ENCODE measurements at places on chromosomes 5 and 9.

DNA sequence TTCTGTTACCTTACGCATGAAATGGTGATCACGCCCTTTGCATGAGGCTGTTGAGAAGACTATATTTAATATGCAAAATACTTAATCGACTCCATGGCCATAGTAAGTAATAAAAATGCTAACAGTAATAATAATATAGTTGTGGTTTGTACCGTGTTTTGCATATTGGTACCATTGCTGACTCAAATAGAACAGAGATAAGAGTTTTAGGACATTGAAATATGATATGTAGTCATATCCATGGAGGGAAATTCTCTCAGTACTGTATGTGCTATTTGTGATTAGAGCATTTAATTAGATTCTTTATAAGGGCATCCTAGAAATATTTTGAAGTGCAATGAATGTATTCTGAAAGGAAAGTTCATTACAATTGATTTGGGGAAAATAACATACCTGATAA lies 41.9 kb downstream of the CFAP90 start:
- no peak for DNase-seq

DNA sequence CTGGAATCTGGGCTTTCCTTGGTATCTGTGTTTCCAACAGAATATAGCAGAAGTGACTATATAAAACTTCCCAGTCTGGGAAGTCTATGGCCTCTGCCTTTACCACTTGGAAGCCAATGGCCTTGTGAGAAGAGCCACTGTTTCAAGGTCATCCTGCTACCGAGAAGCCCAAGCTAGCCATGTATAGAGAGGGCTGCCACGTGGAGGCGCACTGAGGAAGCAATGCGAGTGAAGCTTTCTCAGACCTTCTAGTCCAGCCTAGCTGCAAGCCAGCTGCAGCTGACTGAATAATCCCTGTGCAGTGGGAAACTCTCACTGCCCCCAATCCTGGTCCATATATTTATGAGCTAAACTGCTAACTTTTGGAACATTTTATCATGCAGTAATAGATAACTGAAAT lies 661.8 kb upstream of the RIOK2 start:
- DNase-seq, result no peak

DNA sequence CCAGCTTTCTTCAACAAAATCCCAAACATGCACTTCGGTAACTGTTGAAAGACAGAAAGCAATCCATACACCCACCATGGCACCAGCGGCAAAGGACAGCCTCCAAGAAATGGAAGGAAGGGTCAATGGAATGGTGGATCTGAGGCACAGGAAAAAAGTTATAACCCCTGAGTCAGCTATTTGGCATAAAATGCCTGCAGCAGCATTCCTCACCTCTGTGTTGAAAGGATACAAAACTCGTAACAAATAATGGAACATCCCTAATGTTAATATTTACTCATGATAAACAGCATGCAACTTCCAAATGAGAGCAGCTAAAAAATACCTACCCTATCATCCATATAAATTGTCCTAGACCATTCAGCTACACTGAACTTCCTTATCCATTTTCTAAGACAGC lies 9.4 kb downstream of the FBXW11 start:
- no peak for DNase-seq

DNA sequence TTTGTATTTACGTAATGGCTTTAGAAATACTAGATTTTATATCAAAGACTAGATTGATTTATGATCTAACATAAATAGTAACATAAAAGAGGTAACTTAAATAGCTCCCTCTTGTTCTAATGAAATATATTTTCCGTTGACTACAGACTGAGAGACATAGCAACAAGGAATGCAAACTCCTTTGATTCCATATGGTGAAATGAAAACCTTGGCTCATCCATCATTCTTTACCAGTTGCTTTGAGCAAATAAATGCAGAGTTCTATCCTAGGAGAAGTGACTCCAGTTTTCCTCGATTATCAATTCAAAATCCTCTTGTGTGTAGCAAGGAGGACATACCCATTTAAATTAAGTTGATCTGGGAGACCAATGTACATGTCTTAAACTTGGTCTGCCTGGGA lies 18.0 kb upstream of the JAKMIP2 start:
- no peak for DNase-seq

DNA sequence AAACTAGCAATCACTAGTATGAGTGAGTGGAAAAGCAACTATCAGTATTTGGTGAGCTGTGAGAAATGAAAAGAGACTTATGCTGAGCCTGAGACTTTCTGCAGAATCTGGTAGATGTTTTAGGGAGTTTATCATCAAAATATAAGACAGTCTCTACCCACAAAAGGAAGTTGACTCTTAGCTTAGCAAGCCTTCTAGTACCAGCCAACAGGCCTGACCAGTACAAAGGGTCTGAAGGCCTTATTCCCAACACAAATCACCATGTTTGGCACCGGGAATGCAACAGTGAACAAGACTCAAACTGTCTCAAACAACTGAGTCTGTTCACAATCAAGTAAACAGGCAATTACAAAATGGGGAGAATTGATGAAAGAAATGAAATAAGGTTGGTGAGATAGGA lies 244.4 kb downstream of the CWC27 start:
- DNase-seq, result no peak

- no peak for DNase-seq
These were observed 30.8 kb downstream of the SMIM3 start for GRCh38 chr5:150809363-150809762.

GRCh38 chr5:138466125-138466899 lies 1.0 kb downstream of the EGR1 start:
- DNase-seq, result no peak

Measured in activated CD4-positive, alpha-beta T cell treated with anti-CD3 and anti-CD28 coated beads, Interleukin-2, Interleukin-4, amounts not matched to agents 100 ng/mL and 50 ng/mL, durations not matched to agents 16 hours and 8 hours (primary cell).